Inflammatory macrophage treated with lipopolysaccharide for 4 hours (primary cell): ENCODE measurements at places on chromosomes 13 and 19.

- no peak for DNase-seq
These were observed 19.7 kb downstream of the PNPLA6 start for GRCh38 chr19:7554990-7555864.

DNA sequence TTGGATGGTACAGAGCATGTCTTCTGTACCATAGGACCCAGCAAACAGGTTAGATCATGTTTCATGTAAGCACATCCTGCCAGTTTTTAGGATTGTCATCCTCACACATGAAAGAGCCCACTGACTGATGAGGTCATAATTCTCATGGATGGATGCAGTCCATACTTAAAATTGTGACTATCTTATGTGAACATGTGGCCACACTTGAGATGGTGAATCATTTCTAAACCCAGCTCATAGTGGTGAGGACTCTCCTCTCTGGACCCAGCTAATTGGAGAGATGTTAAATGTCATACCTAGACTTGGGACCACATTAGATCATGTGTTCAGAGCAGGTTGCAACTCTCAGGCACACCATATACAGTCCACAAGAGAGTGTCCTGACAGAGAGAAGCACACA is 24.8 kb upstream of the ZNF254 start:
- no peak for DNase-seq

- DNase-seq: peak; percentile 46
These were observed 4.3 kb downstream of the FAAP24 start for GRCh38 chr19:32976223-32976805.

DNA sequence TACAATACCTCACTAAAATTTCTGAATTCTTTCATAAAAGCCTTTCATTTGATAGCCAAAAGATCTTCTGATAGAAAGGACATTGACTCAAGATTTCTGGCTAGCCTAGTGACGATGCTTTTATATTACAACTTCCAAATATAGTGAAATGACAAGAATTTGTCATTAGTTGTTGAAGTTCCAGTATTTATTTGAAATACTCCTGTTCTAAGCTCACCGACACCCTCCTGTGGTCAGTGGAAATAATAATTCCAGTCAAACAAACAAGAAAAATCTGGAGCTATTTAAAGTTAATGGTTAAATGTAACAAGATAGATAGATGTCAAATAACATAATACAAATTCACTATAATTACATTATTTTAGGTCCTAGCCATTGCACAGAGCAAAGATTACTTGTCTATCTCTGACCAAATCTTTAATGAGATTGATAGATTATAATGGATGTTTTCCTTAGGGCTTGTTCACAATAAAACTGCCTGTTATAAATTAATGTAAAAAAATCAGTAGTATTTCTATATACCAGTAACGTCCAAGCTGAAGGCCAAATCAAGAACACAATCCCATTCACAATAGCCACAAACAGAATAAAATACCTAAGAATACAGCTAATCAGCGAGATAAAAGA is 195.5 kb downstream of the RGCC start:
- peak; percentile 70 for DNase-seq

DNA sequence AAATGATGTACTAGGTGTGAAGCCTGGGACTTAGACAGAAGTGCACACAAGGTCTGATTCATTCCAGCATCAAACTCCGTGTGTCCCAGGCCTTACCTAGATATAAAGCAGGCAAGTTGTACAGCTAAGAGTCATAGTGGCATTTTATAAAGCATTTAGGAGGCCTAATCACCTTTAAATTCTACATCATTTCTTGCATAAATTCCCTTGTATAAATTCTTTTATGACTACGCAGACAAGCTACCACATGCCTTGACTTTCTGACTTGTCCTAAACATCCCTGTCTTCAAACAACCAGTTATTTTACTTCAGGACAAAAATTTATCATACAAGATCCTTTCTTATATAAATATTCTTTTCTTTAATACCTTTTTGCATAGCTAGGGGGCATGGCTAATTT is 22.5 kb downstream of the TMEM255B start:
- DNase-seq: no peak

DNA sequence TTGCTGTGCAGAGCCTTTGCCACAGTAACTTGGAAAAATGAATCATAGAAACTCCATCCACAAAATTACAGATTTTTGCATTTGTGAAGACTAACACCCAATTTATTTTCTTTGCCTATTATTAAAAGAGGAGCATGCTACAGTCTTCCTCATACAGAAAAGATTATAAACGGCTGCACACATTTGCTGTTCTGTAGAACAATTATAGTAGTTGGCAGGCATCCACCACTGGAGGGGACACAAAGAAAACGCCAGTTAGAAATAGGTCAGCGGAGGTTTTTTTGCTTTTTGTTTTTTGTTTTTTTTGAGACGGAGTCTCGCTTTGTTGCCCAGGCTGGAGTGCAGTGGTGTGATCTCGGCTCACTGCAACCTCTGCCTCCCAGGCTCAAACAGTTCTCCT is 51.6 kb downstream of the SACS start:
- no peak for DNase-seq

DNA sequence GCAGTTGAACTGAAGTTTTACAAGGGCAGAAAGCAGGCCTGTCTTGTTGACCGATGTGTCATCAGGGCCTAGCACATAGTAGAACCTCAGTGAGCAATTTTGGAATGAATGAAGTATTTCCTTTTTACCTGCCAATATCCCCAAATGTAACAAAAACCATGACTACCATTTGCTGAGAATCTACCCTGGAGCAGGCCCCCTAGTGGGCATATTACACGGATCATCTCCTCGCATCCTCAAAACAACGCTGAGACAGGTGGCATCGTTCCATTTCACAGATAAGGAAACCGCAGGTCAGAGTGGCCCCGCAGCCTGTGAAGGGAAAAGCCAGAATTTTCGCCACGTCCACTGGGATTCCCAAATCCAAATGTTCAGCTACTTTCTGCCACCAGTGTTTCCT is 77.9 kb downstream of the CACNA1A start:
- peak; percentile 3 for DNase-seq

DNA sequence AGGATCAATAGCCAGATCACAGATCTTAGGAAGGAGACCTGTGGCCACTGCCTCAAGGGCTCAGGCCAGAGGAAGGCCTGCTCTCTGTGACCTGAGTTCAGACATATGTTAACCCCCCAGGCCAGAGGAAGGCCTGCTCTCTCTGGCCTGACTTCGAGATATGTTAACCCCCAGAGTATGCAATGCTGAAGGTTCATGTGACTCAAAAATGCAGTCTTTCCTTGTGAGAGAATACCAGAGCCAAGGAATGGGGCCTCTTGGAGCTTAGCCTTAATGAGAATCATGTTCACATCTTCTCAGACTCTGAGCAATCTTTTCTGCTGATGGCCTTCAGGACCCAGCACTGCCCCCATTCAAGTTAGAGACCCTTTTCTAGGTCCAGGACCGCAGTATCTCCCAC is 36.7 kb downstream of the MBNL2 start:
- DNase-seq: no peak

DNA sequence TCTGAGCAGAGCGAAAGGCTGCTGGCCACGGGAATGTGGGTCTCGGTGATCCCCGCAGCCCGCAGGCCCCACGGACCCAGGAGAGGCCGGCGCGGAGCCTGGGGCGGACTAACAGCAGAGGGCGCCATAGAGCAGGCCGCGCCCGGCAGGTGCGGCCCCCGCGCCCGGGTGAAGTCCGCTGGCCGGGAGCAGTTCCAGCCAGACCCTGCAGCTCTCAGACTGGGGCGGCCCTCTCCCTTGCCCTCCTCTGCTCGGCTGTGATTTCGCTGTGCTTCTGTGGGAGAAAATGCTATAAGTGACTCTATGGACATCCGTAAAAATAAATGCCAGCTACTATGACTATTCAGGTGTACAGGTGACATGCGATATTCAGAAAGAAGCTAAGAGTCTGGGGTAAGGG is 37.7 kb downstream of the GSX1 start:
- peak; percentile 17 for DNase-seq

DNA sequence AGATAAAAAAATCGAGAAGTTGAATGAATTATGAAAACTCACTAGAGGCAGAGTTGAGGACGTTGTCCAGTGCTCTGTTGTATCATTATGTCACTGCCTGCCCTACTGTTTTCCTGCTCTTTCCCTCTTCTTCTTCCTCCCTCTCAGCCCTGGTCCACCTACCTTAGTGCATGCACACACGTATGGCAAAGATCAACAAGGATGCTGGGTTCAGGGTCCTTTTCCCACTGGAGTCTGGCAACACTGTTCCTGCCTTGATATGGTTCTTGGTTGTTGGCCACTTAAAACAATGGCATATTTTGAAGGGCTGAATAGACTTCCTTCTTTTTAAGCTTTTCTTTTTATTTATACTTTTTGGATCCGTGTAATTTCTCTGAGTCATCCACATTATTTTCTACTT is 74.5 kb downstream of the LRCH1 start:
- no peak for DNase-seq

GRCh38 chr19:5627395-5627904 is 4.6 kb downstream of the SAFB start:
- DNase-seq: peak; percentile 97

DNA sequence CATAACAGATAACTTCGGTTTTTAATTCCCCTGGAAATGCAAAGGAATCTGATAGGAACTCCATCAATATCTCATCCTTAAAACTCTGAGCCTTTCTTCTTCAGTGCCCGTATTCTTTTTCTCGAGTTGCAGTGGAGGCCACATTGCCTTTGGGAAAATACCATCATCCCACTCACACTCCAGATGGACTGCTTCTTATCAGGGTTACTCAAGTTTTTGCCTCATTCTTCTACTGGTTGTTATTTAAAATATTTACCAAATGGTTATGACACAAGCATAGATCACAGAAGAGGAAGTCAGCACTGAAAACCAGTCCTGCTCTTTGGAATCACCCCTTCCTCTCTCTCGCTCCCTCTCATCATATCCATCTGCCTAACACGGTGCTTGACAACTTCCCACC is 1020.5 kb upstream of the SLC10A2 start:
- no peak for DNase-seq

DNA sequence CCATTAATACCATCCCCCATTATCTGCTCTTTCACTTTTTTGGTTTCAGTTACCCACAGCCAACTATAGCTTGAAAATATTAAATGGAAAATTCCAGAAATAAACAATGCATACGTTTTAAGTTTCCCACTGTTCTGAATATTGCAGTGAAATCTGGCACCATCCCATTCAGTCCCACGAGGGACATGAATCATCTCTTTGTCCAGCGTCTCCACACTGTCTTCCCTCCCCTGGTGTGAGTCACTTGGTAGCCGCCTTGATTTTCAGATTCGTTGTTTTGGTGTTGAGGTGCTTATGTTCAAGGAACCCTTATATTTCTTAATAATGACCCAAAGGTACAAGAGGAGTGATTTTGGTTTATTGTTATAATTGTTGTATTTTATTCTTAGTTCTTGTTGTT is 246.1 kb downstream of the DCT start:
- peak; percentile 48 for DNase-seq

DNA sequence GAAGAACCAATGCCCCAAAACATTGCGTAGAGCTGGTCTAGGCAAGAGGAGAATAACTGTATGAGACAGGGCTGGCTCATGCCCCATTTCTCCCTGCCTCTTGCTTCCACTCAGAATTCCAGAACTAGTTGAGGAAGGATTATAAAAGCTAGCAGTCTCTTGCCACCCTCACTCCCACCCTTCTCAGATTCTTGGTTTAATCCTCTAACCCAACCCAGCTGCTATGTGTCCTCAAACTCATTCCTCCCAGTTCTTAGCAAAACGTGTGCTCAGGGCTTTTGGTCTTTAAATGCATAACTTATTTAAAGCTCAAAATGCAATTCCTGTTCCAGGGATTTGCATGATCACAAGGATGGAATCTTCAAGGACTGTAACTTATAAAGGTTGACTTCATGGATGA is 466.3 kb downstream of the COG6 start:
- DNase-seq: no peak

DNA sequence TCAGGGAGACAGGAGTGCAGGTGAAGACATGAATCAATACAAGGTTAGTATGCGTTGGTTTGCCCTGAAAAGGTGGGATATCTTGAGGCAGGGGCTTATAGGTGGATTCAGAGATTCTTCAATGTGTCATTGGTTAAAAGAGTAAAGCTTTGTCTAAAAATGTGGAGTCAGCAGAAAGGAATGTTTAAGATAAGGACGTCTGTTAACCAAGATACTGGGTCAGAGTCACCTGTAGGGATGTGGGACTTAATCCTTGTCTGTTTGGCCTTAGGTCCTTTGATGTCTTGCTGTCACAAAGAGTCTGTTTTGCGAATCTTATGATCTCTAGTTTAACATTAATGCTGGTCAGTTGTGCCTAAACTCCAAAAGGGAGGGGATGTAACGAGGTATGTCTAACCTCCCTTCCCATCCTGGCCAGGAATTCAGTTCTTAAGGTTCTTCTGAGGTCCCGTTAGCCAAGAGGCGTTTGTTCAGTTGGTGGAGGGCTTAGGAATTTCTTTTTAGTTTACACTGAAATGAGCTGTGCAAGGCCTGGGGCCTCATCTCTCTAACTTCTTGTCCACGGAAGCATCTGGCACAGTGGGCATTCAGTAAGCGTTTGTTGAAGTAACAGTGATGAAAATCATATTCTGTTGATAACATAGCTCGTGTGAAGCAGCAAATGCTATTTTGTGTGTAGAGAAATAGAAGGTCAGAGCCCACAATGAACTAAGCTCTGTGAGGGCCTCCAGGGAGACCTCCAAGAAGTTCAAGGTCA is 96.2 kb upstream of the RNF113B start:
- no peak for DNase-seq
